ENCODE measurements at places on chromosomes 1 and 21. TPM values are rescaled to one million over a fixed set of nuclear protein-coding genes. Genes with fewer than 3 reads are reported as not detected.
A peak's percentile ranks its signal among the peaks of the same experiment; 100 is the strongest.

GBP2 gene
- polyA plus RNA-seq = 7.8 TPM

SSBP3 gene
- polyA plus RNA-seq = 25.9 TPM

USH2A gene
- under 0.01 TPM for polyA plus RNA-seq

HP1BP3 gene
- polyA plus RNA-seq = 118 TPM

OR2L2 gene
- not detected for polyA plus RNA-seq

FCGR1A gene
- polyA plus RNA-seq = not detected

FAAP20 gene
- polyA plus RNA-seq = 18.7 TPM

OR2AK2 gene
- polyA plus RNA-seq = not detected

GBP7 gene
- polyA plus RNA-seq = not detected

OR2T29 gene
- polyA plus RNA-seq = not detected

STK40 gene
- 29.5 TPM for polyA plus RNA-seq

LCE2C gene
- polyA plus RNA-seq = not detected

C1orf141 gene
- polyA plus RNA-seq = not detected

RBP7 gene
- polyA plus RNA-seq = 0.50 TPM

DNA sequence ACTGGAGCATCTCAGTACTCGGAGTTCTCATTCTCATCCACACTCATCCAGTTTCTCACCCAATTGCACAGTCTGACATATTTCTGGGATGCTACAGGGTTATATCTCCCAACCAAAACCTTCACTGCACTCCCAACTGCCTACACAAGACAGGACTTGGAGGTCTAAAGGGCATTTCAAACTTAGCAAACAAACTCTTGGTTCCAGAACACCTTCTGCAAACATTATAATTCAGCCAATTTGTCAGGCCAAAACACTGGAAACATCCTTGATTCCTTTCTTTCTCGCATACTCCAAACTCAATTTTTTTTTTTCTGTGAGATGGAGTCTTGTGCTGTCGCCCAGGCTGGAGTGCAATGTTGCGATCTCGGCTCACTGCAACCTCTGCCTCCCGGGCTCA is 7.9 kb downstream of the SLAMF1 start:
- DNase-seq = no peak

DNA sequence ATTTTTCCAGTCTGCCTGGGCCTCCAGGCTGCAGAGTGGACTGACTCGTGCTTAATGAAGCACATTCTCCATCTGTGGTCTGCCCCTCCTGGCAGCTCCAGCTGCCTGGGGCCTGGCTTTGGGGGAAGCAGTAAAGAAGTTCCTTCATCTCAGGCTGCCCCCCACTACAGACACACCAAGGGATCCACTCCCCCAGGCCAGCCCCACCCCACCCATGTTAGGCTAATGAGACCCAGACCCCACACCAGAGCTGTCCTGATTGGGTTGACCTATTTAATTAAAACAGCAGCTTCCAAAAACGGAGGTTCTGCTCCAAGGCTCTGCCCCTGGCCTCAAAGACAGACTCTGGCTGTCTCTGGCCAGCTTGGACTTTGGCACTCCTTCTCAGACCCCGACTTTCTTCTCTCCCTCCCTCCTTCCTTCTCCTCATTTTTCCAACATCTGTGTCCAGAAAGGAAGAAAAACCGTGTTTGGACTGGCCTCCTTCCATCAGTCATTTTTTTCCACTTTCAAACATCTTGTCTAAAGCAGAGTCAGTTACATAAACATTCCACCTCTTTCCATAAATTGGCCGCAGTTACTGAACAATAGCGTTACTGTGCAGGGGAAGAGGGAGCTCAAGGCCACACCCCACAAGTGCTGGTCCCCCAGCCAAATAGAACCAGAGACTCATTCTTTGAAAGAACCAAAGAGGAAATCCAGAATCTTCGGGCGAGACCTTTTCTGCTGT is 29.7 kb downstream of the SERTAD4 start:
- peak; percentile 90 for DNase-seq

DNA sequence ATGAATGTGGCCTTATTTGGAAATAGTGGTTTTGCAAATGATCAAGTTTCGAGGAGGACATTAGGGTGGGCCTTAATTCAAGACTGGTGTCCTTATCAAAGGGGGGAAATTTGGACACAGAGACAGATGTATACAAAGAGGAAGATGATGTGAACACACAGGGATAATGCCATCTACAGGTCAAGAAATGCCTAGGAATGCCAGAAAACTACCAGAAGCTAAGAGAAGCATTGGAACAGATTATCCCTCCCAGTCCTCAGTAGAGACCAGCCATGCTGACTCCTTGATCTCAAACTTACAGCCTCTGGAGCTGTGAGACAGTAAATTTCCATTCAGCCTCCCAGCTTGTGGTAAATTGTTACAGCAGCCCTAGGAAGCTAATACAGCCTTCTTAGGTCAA is 151.4 kb downstream of the PTGER3 start:
- no peak for DNase-seq

DNA sequence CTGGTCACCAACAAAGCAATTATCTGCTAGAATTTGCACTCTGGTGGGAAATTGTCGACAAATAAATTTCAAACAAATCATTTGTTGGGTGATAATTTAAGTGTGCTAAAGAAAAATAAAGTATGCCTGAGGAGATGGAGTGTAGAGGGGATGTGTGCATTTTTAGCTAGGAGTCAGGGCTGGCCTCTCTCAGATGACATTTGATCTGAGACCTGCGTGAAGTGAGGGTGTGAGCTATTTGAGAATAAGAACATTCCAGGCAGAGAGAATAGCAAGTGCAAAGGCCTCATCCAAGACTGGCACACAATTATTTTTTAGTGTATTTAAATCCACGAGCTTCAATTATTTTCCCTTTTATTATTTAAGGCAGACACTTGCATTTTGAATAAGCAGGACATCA is 19.7 kb upstream of the S1PR1 start:
- DNase-seq = no peak

DNA sequence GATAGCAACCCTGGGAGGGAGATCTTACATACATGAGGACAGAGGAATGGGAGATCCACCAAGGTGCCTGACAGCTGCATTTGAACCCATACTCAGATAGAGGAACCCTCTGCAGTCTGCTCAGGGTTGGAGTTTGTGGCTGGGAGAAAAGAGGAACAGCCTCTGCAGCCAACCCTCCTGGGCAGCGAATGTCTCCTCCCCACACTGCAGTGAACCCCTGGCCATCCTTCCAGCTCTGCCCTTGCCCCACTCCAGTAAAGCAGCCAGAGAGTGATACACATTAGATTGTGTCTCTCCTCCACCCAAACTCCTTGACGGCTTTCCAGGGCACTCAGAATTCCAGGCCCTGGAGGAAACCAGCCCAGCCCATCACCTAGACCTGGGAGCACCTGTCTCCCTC is 137.7 kb downstream of the RUNX1 start:
- no peak for DNase-seq

DNA sequence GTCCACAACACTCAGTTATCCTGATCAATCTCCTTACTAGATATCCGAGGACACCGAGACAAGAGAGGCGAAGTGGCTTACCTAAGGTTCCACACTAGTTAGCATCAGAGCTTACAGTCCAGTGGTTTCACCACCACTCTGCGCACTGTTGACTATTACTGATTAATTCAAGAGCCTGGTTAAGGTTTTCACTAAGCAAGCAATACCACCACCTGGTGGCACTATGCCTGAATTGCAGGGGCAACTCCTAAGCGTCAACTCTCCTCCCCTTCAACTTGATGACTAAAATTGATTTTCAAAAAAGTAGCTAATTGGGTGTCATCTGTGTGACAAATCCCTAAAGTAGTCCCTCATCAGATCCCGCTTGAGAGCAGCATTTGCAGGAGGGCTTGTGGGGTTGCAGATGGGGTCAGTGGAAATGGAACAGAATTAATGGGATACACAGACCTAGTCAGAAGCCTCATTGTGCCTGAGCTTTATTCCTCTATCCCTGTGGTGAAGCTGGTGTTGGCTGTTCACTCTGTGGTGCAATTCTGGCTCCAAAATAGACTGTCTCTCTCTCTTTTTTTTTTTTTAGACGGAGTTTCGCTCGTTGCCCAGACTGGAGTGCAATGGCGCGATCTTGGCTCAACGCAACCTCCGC is 9.1 kb downstream of the TTC22 start:
- DNase-seq = no peak

DNA sequence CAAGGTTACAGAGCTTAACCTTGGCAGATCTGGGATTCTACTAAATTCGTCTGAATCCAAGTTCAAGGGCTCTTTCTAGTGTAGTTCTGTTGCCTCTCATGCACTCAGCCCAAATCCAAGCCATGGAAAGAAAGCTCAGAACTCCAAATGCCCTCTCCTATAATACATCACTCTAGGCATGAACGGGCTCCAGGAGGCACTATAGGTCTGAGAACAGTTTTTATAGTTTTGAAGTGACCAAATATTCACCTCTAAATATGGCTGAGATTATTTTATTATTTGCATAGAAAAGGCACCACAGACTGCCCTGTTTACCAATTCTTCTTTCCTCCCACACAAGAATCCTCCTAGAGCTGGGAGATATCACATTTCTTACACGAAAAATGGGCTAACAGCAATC is 327.9 kb upstream of the BEND5 start:
- no peak for DNase-seq

DNA sequence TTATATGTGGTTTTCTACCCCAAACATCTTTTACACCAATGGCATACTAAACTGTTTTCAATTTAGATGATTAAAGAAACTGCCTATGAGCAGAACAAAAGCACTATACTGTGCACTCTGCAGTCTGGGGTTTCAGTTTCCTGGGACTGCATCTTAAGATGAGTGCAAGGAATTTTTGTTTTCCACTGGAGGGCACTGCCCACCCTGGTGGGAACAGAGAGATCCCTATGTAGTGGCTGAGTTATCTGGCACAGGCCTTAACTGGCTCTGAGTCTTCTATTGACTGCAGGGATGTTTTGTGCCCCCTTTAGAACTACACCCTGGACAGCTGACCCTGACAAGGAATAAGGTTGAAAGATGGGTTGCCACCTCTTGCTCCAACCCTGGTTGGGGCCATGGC is 12.0 kb downstream of the PROK1 start:
- no peak for DNase-seq

GRCh38 chr1:53580009-53580400 is 120.8 kb downstream of the DMRTB1 start:
- no peak for DNase-seq

- DNase-seq = no peak
Measured at GRCh38 chr1:198151688-198152087, 5.1 kb upstream of the NEK7 start.

- peak; percentile 12 for DNase-seq
Measured at GRCh38 chr1:71086331-71086730, 5.5 kb upstream of the ZRANB2 start.

GRCh38 chr21:29825936-29826335 is 113.9 kb downstream of the GRIK1 start:
- DNase-seq = no peak

DNA sequence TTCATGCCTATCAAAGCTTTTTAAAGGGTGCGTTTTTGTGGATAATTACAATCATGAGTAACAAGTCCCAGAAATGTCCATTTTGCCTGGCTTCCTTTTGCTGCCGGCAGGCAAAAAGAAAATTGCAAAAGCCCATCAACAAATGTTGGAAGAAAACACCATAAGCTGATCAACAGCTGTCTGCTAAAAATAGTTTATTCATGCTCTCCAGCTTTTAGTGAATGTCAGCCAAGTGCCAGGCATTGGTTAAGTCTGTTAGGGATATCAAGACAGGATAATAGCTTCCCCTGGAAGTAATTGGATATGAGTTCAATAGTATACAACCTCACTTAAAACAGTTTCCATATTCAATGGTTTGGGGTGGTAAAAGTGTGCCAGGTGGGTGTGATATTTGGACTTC is 13.6 kb upstream of the AGMAT start:
- no peak for DNase-seq

GRCh38 chr1:8693107-8693506 is 124.3 kb downstream of the RERE start:
- no peak for DNase-seq

GRCh38 chr1:23159963-23160877 is 8.4 kb downstream of the LUZP1 start:
- DNase-seq = no peak

DNA sequence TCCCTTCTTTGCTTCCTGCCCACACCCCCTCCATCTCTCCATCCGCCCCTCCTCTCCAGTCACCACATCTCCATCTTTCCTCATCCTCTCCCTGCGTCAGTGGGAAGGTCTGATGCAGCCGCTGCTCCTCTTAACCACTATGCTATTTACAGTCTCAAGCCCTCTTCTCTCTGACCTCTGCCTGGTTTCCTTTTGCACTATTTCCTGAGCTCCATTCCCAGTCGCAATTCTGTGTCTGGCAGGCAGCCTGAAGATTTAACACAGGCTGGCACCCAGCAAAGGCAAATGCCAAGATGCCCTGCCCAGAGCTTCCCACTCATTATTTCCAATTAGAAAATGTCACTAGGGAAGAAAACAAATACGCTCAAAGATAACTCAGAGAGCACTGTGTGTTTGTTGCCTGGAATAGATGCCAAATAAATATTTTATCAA is 89.6 kb upstream of the LPGAT1 start:
- no peak for DNase-seq

- no peak for DNase-seq
Measured at GRCh38 chr1:155759966-155760630, 71.2 kb downstream of the DAP3 start.

DNA sequence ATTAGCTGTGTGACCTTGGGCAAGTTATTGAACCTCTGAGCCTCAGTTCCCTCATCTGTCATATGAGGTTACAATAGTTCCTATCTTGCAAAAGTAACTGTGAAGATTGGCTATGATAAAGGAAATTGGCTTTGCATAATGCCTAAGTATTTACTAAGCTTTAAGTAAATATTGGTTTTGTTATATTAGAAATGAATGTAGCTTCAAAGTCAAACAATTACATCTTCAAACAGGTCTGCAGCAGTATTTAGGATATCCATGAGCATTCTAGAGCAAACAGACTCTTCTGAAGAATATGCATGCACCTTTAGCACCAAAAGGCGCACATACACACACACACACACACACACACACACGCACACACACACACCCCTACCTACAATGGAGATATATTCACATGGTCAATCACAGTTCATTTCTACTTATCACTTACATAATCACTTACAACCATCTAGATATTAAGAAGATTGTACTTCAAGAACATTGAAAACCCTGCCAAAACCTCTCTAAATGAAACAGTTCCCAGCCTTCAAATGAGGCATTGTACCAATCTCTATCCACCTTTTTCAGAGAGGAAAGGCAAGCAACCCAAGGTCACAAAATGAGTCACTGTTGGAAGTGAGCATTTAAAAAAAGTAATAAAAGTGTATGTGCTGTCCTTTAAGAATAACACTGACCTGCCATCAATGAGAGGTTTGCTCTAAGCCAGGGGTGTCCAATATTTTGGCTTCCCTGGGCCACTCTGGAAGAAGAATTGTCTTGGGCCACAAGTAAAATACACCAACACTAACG is 13.4 kb upstream of the FAM43B start:
- DNase-seq = no peak
